ENCODE measurements at places on chromosomes 11 and 22.

DNA sequence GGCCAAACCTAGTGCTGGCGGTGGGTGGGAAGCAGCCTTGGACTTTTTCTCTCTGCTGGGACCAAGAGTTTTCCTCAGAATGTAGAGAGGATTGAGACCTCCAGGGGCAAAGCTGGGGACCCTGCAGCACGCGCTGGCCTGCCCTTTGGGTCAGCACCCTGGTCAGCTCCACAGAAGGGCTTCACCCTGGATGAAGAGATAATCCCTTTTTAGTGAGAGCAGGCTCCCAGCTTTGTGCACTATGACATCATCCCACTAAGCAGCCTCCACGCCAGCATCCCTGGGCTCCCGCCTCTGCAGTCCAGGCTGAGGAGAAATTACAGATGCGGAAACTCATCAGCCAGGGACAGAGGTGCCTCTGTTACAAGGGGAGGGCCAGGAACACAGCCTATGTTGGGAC, 23.5 kb downstream of the DRICH1 start:
- no peak for DNase-seq

DNA sequence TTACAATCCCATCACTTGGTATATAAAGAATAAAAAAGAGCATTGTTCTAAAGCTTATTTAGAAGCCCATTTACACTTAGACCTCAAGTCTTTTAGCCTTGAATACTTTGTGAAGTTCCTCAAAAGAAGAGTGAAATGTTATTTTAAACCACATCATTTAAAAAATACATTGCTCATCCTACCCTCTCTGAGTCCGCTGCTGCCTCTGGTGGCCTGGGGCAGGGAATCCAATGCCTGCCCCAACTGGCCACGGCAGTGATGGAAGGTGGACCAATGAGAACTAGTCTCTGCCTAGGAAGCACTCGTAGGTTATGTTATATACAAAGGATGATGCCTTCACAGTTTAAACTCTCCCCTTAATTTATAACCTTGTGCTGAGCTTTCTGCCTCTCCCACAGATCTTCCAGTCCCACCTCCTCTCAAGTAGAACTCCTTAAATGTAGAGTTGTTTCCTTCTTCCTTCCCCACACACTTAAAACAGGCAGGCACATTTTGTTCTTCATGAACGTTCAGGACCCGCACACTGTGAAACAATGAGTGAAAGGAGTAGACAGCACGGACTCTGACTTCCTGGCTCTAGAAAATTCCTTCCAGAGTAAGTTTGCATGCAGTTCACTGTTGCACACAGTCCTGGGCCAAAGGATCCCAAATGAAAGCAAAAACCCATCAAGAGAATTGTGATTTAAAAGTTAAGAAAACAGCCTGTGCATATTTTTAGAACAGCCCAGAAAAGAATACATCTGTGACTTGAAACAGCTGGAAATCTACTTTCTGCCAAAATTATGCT, 167.8 kb downstream of the RRAS2 start:
- no peak for DNase-seq

DNA sequence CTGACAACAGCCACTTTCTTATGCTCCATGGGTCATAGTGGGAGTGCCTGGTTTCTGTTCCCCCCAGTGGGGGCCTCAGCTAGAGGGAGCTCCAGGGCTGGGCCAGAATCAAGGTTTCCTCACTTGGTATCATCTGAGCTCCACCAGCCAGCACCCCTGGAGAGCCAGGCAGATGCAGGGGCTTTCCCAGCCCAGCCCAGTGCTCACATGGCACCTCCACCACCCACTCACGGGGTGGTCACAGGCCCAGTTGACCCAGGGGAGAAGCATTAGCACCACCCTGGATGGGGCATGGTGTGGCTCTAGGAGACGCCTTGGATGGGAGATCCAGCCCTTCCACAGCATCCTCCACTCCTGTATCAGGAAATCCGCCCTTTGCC, 24.1 kb upstream of the WNT7B start:
- no peak for DNase-seq

DNA sequence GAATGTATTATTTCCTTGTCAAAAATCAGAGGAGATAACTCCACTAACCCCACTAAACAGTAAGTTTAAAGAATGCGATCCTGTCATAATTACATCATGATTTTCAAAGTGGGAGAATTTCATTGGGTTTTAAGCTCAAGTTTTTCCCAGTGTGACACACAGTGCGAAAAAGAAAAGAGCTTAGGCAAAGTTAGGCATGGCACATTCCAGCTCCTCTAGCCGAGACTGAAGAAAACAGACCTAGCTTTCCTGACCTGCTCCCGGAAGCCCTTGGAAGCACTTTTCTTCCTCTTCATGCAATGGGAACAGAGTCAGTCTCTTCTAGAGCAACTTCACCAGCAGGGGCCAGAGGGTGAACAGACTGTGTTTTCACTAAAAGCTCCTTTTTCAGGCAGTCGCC, 76.6 kb upstream of the AKIP1 start:
- no peak for DNase-seq

DNA sequence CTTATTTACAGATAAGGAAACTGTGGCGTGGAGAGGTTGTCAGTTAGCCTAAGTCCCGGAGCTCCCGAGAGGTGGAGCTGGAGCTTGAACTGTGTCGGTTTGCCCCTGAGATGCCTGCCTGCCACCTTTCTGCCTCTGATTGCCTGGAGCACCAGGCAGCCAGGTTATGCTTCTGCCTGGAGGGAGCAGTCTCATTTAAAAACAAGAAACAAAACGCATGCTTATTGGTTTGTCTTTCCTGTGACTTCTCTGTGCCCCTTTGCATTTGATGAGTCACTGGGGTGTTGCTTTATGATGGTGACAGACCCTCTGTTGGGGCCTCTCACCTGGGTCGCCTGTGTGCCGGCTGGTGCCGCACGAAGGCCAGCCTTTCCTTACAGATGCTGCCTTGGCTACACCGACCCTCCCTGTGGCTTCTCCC, 12.2 kb downstream of the AP2A2 start:
- DNase-seq, result no peak

DNA sequence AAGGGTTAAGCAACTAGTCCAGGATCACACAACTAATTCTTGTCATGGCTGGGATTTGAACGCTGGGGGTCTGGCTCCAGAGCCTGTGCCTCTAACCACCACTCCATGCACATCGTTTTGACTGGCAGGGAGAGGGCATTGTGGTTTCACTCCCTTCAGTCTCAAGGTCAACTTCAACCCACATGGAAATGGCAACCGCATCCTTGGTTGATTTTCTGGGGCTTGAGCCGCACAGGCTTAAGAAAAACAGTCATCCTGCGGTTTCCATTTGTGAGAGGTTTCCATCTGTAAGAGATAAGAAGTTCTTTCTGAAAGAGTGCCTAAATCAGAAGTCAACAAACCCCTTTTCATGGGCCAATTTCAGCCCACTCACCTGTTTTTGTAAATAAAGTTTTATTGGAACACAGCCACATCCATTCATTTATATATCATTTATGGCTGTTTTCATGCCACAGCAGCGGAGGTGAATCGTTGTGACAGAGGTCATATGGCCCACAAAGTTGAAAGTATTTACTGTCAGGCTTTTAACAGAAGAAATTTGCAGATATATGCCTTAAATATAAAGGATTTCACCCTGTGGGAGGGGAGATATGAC, 65.7 kb downstream of the SGSM1 start:
- DNase-seq, result no peak

DNA sequence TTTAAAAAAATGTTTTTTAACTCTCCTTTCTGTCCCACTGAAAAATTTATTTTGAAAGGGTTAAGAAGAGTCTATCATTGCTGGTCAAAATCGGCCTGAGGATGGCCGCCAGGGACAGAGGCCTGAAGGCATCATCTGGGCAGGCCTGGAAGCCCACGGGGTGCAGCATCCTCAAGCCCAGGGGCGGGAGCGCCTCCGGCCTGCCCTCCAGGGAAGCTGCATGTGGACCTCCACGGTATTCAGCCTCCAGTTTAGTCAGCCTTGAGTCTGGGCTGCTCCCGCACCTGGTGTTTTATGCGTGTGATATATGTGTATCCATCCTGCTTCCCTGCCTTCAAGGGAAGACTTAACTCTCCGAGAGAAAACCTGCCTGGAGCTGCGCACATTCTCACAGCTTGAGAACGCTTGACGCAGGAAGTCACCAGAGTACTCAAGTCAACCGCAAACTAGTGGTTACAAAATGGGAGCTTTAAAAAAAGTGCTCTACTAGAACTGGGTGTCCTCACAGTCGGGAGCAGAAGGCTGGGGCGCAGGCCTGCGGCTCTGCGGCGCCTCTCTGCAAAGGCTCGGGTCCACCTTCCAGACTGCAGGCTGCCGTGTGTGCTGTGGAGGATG, 13.6 kb upstream of the BID start:
- DNase-seq, result no peak

- DNase-seq, result no peak
Observed at GRCh38 chr22:20186183-20186870, 35.5 kb upstream of the CCDC188 start.

- no peak for DNase-seq
Observed at GRCh38 chr22:48083502-48083901, 1321.1 kb downstream of the TBC1D22A start.

GRCh38 chr22:23220485-23221350, 40.4 kb downstream of the BCR start:
- DNase-seq, result no peak

- DNase-seq, result no peak
Observed at GRCh38 chr22:37376643-37377042, 50.6 kb downstream of the ELFN2 start.

DNA sequence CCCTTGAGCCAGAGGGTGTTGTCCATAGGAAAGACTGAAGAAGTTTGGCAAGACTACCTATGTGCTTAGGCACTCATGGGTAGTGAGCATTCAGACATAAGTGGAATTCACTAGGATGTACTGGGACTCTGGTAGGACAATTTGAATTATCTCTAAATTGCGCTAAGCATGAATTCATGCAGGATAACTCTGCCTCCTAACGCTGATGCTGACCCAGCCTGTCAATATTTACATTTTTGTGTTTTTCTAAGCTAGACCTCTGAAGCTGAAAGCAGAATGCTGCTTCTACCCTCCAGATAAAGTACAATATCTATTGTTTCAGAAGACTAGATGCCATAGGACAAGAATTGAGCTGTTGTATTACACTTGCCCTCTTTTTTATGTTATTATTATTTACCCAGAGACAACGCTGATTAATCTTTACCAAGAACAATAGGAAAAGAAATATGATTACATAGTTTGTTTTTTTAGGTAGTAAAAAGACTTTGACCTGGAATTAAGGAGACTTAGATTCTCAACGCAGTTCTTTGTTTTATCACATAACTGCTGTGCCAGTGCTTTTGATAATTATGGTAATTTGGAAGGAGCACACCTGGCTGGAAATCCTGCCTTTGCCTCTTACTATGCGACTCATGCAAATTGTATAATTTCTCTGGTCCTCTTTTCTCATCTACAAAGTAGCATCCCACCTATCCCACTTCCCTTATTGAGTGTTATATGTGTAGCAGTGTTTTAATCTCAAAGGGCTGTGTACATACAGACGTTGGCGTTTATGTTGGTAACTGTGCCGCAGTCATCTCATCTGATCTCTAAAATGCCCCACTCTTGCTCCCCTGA, 21.2 kb upstream of the GRAMD1B start:
- no peak for DNase-seq

GRCh38 chr11:44952082-44952481, 1.4 kb upstream of the TP53I11 start:
- no peak for DNase-seq

GRCh38 chr11:134126217-134126822, 57.4 kb downstream of the JAM3 start:
- peak; percentile 73 for DNase-seq

- peak; percentile 70 for DNase-seq
Observed at GRCh38 chr22:30326706-30327362, at the start of gene TBC1D10A. TBC1D10A (minus strand) TSS chr22:30326941; CDS start chr22:30326881, 60 bp downstream.

DNA sequence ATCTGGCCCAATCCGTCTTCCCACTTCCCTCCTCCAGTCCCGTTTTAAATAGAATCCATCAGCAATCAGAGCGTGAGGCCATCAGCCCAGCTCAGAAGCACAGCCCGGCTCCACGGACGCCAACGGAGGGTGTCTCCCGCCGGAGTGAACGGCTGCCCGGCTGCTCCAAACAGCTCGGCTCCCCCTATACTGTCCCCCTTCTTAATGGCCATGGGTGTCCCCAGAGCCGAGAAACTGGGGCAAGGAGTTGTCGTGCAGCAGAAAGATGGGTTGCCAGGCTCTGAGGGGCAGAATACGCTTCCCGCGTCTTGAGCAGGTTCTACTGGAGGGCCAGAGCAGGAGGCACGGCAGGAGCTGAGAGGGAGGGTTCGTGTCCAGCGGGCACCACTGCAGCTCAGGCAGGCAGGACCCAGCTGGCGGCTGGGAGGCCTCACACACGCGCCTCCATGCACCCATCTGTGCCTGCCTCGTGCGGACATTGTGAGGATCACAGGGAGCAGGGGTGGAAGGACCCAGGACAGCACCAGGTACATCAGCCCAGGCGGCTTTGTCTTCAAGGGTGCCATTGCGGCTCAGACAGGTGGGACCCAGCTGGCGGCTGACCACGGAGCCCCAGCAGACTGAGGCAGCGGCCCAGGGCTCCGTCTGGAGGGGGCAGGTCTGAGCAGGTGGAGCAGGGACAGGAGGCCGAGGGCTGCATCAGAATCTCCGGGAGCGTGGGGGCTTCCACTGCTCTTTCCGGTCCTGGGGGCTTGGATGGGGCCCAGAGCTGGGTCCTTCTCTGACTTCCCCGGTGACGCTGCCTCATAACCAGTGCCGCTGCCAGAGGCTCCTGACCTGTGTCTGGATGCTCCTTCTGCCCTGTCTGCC, 882.7 kb downstream of the BRD1 start:
- no peak for DNase-seq

DNA sequence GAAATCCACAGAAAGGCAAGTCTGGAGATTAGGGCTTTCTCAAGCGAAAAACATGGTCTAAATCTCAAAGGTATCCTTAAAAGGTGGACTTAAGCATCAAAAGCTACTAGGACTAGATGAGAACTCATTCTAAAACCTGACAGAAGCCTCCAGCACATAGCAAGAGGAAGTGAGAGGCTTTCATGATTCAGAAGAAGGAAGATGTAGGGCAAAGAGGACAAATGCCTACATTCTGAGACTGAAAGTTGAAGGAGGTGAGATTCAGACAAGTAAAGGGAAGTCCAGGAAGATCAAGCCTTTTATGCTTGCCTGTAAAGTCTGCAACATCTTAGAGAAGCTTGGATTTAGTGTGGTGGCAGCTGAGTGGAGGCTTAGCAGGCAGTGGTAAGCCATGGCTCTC, 98.9 kb downstream of the PGR start:
- DNase-seq, result no peak

DNA sequence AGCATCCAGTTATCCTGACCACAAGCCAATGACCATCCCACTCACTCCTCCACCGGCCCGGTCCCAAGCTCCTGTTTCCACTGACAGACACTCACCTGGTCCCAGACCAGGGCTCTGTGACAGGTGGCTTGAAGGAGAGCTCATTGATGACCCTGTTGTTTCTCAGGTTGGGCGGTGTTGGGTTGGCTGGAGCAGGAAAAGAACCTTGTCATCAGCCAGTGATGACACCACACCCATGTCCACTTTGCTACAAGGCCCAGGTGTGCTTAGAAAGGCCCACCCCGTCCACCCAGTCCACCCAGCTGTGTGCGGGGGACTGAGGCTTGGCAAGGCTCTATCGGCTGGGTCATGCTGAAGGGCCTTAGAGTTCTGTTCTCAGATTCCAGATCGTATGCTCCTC, 42.9 kb downstream of the GAB4 start:
- DNase-seq, result no peak

- DNase-seq, result peak; percentile 61
Observed at GRCh38 chr11:34044664-34045485, 6.7 kb upstream of the CAPRIN1 start.

- DNase-seq, result no peak
Observed at GRCh38 chr22:39007177-39007576, 6.9 kb upstream of the APOBEC3C start.

- DNase-seq, result peak; percentile 52
Observed at GRCh38 chr11:105862736-105863367, 159.2 kb downstream of the MSANTD4 start.

Data from foreskin melanocyte (primary cell).